Activated CD8-positive, alpha-beta memory T cell treated with anti-CD3 and anti-CD28 coated beads for 1 hour (primary cell): ENCODE measurements at places on chromosomes 5 and 9.

GRCh38 chr5:151357097-151357496 lies 9.7 kb upstream of the SLC36A2 start:
- DNase-seq: no peak

DNA sequence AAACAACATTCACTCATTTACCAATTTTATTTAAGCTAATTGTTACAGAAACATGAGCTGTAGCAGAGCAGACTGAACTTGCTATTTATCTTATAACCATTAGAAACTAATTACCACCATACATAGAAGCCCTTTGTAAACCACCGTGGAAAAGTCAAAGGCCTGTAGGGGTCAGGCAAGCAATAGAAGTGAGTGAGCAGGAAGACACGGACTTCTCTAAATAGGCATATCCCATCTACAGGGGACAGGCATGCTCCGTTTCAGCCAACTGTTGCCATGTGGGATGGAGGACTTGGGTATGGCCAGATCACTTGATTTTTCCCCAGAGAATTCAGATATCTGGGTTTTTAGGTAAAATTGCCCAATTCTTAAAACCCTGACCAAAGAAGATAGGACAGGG lies 44.8 kb downstream of the PRRC1 start:
- DNase-seq: no peak

DNA sequence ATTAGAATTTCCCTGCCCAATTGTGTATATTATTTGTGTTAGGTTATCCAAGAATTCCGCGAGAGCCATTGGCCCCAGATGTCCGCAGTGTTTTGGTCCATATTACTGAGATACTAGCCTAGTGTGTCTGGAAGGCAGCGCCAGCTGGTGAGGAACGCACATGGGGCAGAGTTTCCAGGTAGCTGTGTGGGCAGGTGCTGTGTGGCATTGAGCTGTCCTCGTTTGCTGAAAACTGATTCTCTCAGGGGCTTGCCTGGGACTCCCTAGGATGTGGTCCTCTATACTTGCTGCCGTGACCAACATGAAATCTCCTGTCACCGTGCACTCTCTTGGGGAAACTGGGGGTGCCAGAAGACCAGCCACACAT lies 288.7 kb downstream of the FANCC start:
- DNase-seq: no peak

DNA sequence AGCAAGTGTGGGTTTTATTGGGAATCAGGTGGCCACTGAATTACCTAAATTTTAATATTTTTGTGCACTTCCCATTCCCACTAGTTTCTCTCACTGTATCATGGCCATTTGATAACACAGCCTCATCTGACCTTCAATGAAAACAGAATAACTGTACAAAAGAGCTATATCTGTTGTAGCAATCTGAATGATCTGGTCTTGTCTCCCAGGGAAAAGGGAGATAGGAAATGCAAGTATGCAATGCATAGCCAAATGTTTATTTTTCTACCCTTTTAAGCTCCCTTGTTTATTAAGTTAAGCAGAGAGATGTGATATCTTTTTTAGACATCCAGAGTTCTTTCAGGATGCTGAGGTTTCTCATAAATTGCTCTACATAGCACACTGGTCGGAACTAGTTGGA lies 288.3 kb upstream of the CLINT1 start:
- no peak for DNase-seq

- DNase-seq: no peak
Observed at GRCh38 chr9:34777666-34778065, 67.7 kb upstream of the CCL21 start.

DNA sequence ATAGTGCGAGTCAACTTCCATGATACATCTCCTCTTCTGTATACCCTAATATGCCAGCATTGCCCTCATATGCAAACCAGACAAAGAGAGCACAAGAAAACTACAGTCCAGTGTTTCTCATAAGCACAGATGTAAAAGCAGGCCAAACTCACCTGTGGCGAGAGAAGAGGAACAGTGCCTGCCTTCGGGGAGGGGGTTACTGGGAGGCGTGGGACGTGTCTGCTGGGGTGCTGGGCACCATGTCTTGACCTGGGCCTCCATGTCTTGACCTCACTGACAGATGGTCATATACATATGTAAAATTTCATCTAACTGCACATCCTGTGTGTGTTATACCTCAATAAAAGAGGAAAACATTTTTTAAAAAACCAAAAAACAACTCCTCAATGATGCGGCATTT lies 159.3 kb upstream of the PPP1R26 start:
- no peak for DNase-seq

- no peak for DNase-seq
Observed at GRCh38 chr5:80260461-80260860, 4.6 kb upstream of the SERINC5 start.

DNA sequence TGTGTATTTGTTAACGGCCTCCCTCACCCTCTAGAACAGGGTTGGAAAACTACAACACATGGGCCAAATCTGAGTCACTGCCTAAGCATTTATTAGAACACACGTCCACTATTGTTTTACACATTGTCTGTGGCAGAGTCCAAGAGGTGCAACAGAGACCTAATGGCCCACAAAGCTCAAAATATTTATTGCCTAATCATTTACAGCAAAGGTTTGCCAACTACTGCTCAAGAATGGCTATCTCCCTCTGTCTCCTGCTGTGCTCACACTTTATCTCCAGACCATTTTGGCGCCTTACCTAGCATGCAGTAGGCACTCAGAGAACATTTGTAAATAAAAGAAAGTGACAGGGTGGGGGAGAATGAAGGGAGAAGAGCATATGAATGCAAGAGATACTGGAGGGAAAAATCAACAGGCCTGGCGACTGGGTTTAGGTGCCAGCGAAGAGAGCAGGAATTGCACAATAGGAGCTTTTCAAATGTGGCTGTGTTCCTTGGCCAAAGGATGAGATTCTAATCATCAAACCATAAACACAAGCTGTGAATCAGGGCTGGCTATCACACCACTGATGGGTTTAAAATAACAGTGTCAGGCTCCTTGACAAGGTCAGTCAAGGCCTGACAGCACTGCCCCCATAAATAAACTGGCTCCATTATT lies 80.3 kb downstream of the EPB41L4A start:
- DNase-seq: no peak

GRCh38 chr9:97840521-97840920 lies 12.5 kb upstream of the FOXE1 start:
- no peak for DNase-seq

DNA sequence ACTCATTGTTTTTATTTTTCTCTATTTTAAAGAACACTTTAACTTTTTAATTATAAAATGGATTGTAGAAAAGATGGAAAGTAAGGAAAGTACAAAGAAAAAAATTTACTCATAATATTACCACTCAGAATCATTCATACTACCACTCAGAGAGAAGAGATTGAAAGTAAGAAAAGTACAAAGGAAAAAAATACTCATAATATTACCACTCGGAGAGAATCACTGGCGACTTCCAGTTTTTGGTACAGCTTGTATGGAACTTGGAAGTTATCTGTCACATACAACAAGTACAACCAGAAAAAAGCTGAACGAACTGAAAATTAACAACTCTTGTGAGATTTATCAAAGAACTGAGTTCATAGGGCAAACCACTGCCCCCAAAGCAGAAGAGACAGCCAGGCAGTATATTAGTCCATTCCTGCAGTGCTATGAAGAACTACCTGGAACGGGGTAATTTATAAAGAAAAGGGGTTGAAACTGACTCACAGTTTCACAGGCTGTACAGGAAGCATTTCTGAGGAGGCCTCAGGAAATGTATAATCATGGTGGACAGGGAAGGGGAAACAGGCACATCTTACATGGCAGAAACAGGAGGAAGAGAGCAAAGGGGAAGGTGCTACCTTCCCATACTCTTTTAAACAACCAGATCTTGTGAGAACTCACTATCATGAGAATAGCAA lies 183.9 kb downstream of the SMARCA2 start:
- DNase-seq: no peak

- DNase-seq: no peak
Observed at GRCh38 chr9:83775932-83776331, 41.6 kb downstream of the GKAP1 start.

GRCh38 chr9:16214677-16215352 lies 655.7 kb downstream of the BNC2 start:
- DNase-seq: no peak

DNA sequence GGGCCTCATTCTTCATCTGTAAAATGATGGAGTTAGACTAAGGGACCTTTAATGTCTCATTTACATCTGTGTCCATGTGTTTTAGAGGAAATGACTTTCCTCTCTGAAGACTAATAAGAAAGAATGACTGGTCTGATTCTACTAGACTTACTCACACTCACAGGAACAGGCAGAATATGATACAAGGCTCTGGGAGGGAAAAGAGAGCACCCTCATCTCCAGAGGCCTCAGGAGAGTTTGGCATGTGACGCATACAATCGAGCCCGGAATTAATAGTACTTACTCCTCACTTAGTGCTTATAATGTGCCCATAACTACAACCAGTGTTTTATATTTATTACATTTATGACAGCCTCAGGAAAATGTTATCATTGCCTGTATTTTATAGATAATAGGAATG lies 608.7 kb downstream of the KCTD16 start:
- DNase-seq: no peak

DNA sequence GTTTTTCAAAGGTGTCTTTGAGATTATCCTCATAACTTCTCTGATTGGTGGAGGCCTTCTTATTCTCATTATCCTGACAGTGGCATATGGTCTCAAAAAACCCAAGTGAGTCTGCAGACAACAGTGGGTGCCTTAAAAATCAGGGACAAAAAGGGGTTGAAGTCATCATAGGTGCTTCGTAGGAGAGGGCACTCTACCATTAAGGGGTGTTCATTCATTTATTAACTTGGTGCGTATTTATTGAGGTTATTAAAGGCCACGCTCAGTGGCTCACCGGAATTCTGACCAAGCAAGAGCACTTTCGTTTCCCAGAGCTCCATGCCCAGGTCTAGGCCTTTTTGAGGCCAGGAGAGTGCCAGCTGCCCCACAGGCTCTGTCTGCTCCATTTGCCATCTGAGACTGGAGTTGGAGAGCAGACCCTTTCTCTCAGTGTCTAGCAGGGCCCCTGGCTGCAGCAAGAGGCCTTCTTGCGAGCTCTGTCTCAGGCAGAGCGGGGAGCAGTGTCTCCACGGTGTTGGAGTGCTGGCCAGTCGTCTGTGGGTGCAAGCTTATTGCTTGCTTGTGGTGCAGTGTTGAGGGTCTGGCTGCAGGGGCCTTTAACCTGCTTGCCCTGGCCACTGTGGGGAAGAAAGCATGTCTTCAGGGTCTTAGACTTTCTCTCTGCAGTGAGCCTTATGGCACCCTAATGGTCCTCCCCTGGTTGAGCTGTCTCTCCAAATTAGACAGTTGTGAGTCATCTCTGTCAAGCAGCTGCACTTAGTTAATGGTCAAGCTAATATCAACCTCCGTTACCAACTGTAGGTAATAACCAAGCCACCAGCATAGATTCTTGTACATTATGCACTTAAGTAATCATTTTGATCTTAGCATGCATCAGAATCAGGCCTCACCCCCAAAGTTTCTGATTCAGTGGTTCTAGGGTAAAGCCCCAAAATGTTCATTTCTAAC lies 62.6 kb downstream of the IL31RA start:
- no peak for DNase-seq

DNA sequence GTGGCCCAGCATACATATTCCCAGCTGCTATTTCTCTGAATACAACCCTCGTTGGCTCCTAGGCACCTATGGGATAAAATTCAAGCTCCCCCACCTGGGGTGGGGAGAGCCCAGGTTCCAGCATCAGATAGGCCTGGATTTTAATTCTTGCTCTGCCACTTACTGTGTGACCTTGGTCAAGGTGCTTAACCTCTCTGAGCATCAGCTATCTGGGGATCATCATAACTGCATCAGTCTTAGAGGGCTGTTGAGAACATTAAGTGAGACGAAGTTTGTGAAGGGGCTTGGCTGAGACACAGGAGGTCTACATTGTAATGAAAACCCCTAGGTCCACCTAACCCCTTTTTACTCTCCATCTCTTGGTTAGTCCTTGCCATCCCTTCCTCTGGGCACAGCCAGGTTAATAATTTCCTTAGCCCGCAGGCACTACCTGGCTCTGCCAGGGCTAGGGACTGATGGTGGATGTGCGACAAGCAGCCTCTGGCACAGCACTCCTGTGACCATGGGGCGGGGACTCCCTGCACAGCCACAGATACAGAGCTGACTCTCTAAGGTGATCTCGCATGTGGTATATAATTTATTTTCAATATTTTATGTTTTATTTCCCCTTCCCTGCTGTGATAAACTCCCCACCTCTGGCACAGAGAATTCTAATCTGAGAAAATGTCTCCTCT lies 68.7 kb downstream of the CRB2 start:
- DNase-seq: no peak

- no peak for DNase-seq
Observed at GRCh38 chr5:59874675-59875074, 18.9 kb downstream of the PDE4D start.

GRCh38 chr5:27377626-27378025 lies 339.2 kb upstream of the CDH9 start:
- no peak for DNase-seq

DNA sequence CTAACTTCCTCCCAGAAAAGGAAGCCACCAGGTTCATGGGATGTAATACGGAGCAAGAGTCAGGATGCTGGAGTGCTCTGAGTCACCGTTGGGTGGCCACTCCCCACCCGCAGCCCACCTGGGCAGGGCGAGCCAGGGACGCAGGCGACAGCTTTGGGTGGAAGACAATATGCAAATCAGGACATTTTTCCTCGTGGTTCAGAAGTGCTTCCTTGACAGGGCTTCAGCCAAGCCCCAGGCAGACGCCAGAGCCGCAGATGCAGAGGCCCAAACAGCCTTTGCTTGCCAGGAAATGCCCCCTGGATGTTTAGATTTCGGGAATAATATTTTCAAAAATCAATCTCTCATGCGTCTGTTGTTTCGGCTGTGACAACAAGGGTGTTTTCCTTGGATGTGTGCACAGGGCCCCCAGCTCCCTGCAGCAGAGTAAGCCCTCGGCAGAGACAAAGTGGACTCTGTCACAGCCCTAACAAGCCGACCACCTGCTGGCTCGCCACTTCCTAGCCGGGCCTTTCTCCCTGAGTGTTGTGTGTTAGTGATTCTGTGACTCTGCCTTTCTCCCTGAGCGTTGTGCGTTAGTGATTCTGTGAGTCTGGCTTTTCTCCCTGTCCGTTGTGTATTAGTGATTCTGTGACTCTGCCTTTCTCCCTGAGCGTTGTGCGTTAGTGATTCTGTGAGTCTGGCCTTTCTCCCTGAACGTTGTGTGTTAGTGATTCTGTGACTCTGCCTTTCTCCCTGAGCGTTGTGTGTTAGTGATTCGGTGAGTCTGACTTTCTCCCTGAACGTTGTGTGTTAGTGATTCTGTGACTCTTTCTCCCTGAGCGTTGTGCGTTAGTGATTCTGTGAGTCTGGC lies 11.8 kb upstream of the SLC9A3 start:
- DNase-seq: no peak

DNA sequence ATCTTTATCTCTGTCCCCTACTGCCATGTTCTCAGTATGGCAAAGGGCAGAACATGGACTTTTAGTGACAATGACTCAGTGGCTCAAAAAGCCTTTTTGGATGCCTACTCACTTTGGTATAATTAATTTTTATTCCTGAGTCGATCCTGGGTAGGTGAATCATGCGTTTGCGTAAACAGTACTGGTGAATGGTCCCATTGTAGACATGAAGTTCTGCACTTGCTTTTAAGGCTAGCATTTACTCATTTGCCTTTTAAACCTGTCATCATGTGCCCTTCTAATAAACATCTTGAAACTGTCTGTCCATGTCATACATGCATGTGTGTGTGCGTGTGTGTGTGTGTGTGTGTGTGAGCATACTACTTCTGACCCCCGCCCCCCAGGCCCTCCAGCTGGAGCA lies 223.0 kb downstream of the AUH start:
- DNase-seq: no peak

- DNase-seq: no peak
Observed at GRCh38 chr9:114012126-114012525, 66.0 kb downstream of the AMBP start.

- DNase-seq: no peak
Observed at GRCh38 chr9:129602598-129603415, 18.1 kb downstream of the C9orf50 start.

GRCh38 chr9:17165764-17166163 lies 30.9 kb downstream of the CNTLN start:
- DNase-seq: no peak
